ENCODE measurements at places on chromosomes 11 and 22.

DNA sequence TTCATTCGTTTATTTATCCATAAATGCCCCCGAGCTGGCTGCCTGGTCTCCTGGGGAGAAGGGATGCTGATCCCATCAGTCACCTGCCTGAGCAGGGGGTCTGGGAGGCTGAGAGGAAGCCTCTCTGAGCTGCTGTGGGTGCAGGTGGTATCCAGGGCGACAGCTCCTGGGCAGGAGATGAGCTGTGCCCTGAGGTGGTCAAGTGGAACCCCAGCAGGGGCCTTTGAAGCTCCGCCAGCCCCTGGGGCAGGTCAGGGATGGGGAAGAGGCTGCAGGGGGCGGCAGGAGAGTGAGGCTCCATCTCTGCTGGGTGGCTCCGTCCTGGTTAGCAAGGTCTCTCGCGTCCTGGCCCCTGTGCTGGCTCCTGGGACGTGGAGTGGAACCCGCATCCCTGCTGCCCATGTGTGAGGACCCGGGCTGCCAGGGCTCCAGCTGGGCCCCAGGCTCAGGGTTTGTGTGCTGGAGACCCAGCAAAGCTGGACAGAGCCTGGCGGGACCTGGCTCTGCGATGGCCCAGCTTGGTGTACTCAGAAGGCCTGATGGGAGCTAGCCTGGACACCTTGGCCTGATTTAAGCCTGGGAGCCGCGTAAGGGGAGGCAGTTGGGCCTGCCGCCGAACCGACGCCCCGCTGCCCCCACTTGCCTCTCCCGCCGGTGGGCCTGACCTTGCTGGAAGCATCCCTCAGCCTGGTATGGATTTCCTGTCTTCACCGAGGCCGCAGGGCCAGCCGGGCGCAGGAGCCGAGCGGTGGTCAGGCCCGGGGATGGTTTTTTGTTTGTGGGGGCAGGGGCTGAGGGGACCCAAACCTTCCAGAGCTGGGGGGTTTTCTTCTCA lies 44.5 kb downstream of the RTN4R start:
- DNase-seq: no peak

- no peak for DNase-seq
These were observed 4.2 kb upstream of the C11orf86 start for GRCh38 chr11:66970807-66971442.

DNA sequence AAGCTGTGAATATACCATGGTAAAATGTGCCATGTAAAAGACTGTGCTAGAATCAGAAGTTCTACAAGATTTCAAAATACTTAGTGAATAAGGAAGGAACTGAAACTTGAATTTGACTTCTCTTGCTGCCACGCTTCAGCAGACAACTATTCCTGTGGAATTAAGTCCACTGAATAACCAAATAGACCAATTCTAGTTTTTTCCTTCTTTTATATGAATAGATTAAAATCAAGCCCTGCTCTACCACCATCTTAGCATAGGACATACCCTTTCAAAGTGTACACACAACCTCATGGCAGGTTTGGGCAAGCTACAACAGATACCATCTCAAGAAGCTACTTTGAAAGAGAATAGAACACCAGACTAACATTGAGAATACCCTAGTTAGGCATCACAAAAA lies 23.4 kb upstream of the CLNS1A start:
- no peak for DNase-seq

GRCh38 chr11:94494126-94494680 lies 419 bp downstream of the ANKRD49 start:
- no peak for DNase-seq

GRCh38 chr11:65334696-65335295 lies 1.1 kb downstream of the DPF2 start:
- no peak for DNase-seq

GRCh38 chr11:82906236-82906635 lies 4.7 kb downstream of the DDIAS start:
- no peak for DNase-seq

DNA sequence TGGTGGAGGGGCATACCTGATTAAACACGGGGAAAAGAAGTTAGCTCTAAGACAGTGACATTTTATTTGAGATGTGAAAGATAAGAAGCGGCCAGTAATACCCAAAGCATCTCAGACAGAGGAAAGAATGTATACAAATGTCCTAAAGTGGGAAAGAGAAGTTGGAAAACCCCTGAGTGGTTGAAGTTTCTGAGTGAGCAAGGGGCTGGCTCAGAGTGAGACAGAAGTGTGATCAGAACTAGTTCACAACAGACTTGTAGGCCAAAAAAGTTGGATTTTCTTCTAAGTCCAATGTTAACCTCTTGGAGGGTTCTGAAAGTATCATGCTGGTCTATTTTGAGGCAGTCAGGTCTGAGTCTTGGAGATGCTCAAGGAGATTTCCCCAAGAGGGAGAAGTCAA lies 608.7 kb downstream of the SOX6 start:
- DNase-seq: no peak

DNA sequence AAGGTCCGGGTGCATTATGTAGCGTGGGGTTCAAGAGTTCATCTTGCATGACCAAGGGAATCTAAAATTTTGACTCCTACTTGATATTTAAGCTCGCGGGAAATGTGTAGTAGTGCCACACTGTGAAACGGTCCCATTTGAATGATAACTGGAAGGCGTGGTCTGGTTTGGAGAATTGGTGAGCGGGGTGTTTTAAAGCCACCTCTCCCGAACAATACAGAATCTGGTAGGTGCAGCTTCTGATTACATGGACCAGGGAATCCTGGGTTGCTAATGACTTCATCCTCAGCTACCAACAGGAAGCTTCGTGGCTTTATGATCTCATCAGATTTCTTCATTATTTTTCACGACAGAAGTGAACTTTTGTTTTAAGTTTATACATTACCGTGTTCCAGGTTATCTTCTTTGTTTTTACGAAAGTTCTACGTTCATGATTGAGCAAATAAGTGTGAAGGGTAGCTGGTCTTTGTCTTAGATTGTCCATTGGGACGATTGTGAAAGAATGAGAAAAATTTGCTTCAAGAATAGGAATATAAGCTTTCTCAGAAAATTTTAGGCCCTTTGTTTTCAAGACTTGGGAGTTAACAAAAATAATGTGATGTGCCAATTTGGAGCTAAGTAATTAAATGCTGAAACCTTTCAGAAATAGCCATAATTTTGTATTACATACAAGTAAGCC lies 1.7 kb downstream of the QSER1 start:
- DNase-seq: peak; percentile 30

GRCh38 chr22:19955241-19956128 lies 13.9 kb upstream of the TXNRD2 start:
- no peak for DNase-seq

GRCh38 chr22:30398685-30399680 lies 2.2 kb downstream of the SEC14L2 start:
- no peak for DNase-seq

DNA sequence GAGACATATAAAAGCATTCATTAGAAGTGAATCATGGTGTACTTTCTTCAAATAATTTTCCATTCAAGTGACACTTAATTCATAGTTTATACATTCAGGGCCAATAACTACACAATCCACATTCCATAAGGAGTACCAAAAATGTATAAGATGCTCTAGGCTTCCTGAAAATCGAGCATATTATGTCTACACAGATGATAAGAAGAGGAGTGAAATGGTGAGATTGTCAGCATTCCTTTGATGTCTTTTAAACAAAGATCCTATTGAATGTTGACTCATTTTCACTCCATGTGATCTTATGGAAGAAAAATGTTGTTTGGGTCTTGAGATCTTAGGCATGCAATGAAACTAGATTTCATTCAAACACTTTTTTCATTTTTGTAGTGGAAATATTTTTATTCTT lies 843.2 kb downstream of the KCNA4 start:
- no peak for DNase-seq

DNA sequence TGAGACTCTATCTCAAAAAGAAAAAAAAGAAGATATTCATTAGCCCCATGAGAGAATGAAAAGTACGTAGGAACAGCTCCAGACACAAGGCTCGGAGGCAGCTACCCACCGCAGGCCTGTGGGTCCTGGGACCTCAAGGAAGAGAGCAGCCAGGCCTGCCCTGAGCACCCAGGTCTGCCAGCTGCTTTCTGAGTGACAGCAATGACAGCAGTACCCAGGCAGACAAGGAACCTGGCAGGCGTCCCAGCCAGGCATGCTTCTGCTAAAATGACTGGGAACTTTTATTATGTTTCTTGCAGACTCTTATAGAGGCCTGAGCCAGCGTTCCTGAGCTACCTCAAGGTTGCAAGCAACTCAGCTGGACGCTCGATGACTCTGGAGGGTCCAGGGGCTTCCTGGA lies 31.6 kb downstream of the CPT1A start:
- no peak for DNase-seq

GRCh38 chr22:30990690-30991089 lies 21.6 kb downstream of the TUG1 start:
- DNase-seq: no peak

DNA sequence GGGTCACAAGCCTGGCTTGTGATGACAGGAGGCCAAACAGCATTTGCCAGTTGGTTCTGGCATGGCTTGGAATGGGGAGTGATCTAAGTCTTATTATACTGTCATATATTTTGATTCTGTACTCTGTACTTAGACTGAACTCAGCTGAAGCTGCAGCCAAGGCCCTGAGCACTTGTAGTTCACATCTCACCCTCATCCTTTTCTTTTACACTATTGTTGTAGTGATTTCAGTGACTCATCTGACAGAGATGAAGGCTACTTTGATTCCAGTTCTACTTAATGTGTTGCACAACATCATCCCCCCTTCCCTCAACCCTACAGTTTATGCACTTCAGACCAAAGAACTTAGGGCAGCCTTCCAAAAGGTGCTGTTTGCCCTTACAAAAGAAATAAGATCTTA lies 843 bp downstream of the OR56B1 start:
- no peak for DNase-seq

DNA sequence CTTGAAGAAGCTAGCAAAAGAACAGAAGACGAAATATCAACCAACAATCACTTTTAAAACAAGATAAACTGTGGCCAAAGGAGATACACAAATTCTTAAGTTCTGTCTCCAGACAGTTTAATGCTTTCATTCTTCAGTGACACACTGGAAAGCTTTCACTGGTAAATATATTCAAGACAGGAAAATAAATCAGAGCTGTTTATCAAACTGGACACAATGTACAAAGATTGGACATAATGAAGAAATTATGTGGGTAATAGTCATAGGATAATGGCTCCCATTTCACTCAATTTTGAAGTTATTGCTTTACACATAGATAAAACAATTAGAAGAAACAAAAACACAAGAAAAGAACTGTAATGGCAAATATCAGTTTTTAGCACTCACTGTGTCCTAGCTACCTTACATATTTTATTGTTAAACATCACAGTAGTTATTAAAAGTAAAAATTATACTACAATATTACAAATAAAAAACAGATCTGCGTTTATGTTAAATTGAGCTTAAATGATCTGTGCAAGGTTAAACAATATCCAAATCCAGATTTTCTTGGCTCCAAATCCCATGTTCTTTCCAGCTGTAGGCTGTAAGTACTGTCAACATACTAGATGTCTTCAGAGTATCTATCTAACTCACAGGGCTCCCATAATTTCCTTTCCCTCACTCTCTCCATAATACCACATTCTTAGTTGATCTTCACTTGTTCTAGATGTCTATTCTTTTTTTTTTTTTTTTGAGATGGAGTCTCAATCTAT lies 38.6 kb upstream of the NOX4 start:
- no peak for DNase-seq

- no peak for DNase-seq
These were observed 38.4 kb upstream of the RTL6 start for GRCh38 chr22:44536411-44536810.

- DNase-seq: peak; percentile 22
These were observed at the start of gene SPON1 for GRCh38 chr11:13962562-13963168. SPON1 (plus strand) TSS chr11:13962723; CDS start chr11:13962905, 182 bp downstream.

- no peak for DNase-seq
These were observed 247.9 kb upstream of the ARHGAP20 start for GRCh38 chr11:110960167-110960566.

- no peak for DNase-seq
These were observed 25.7 kb upstream of the TUB start for GRCh38 chr11:8055091-8055835.

DNA sequence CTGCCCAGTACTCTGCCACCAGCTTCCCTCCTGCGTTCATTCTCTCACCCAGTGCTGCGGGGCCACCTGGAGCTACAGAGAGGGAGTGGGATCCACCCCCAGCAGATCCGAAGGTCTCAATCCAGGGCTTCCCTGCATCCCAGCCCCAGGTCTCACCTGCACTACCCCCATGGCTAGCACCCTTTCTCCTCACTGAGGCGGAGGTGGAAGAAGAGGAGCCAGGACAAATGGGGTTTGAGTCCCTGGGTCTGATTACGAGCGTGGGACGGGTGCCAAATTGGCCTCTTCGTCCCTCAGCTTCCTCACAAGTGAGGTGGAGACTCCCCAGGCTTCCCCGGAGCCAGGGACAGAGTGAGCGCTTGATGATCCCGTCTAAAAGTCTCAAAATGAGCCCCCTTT lies 64.2 kb downstream of the NFAM1 start:
- DNase-seq: no peak

GRCh38 chr11:130642994-130643393 lies 194.5 kb downstream of the ADAMTS15 start:
- no peak for DNase-seq

- no peak for DNase-seq
These were observed 133.5 kb downstream of the CACNA1I start for GRCh38 chr22:39703928-39704639.

- no peak for DNase-seq
These were observed 43.4 kb upstream of the MICAL2 start for GRCh38 chr11:12066799-12067508.

- no peak for DNase-seq
These were observed 99.5 kb downstream of the CCDC81 start for GRCh38 chr11:86473991-86474833.

GRCh38 chr11:45318516-45318915 lies 32.4 kb upstream of the SYT13 start:
- DNase-seq: no peak

GRCh38 chr22:43964314-43964857 lies 9.1 kb downstream of the SAMM50 start:
- no peak for DNase-seq

GRCh38 chr11:35317253-35317652 lies 102.1 kb downstream of the SLC1A2 start:
- no peak for DNase-seq

DNA sequence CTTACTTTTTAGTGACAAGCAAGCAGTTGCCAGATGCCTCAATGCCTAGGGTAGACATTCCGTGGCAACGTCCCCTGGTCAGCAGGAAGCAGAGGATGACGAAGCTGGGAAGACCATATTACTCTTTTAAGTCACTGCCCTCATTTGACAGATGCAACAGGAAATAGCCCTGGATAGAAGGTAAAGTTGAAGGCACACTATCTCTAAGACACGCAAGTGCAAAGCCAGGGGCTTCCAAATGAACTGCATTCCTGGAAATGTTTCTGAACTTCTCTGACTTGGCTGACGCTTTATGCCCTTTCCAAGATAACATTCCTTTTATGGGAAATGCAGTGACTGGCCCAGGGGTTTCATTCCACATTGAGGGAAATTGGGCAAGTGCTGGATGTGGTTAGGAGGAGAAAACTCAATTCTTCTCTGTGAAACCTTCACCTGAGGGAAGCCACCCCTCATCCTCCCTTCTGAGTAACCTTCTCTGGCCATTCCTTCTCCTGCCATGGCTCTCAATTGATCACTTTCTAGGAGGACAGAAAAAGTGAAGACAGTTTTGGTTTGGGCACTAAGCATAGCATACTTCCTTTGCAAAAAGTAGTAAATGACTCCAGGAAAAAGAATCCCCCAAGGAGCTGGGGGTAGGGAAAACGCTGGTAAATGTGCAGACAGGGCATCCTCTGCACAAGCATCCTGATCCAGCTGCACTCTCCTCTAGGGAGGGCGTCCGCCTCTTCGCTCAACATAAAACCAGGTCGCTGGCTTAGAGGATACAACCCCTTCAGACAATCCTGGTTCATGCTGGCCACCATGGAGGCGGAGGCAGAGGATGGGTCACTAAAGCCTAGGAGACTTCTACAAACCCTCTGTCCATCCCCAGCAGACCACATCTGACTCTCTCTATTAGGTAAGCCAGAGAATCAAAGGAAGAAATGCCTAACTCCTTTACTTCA lies 14.5 kb downstream of the PCSK7 start:
- no peak for DNase-seq
